ENCODE measurements at places on chromosomes 12 and 14.

DNA sequence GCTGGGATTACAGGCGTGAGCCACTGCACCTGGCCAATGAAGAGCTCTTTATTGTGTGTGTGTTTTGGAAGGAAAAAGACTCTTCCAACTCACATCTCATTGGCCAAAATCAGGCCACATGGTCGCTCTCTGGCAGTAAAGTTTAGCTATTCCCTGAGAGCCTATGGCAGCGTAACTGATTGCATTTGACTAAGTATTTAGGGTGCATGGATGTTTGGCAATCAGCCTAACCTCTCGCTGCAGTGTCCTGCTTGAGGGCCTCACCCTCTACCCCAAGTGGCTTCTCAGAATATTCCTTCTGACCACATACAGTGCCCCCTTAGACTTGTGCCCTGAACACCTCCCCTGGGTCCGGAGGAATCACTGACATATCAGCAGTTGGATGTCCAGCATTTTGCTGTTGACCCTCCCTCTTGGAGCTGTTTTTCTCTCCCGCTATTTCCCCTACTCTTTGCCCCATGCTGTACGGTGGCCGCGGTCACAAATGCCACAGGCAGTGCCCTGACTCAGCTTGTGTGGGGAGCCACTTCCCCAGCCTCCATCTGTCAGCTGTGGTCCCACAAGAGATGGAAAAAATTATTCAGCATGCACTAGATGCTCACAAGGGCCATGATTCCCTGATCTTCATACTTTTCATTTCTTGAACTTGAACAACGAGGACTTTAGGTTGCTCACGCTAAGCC, 9.5 kb downstream of the PHETA1 start:
- no peak for DNase-seq

DNA sequence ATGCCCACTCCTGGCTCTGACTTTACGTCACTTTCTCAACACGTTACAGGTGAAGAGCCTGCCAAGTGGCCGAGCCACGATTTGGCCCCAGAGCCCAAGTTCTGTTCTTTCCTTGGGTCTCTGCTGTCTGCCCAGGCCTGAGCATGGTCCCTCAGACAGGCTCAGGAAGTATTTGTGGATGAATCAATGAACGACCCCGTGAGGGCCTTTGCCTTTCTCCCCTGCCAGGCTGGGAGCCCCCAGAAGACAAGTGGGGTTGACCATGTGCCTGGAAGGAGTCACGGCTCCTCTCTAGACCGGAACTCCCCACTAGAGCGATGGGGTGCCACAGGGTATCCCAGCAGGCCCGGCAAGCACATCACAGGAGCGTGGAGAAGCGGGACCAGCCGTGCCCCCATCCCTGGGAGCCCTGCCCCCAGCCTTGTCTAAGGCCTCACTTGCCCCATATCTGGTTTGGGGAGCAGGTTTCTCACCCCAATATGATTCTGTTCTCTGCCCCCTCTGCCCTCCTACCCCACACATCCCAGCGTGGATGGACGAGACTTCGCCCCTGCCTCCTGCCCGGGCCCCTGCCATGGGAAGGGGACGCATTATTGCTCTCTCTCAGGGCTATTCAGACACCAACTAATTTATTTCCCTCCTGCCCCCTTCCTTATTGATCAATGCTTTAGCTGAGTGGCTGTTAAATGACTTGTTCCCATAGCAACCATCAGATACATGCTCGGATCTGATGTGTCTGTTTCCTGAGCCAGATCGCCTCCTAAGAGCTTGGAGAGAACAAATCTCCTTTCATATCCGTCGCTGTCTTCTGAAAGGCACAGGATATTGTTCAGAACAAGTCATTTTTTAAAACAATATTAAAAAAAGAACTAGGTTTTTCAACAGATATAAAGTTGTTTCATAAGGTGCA, 69.0 kb downstream of the DIO3 start:
- no peak for DNase-seq

GRCh38 chr12:27974735-27975221, 2.2 kb upstream of the PTHLH start:
- no peak for DNase-seq

DNA sequence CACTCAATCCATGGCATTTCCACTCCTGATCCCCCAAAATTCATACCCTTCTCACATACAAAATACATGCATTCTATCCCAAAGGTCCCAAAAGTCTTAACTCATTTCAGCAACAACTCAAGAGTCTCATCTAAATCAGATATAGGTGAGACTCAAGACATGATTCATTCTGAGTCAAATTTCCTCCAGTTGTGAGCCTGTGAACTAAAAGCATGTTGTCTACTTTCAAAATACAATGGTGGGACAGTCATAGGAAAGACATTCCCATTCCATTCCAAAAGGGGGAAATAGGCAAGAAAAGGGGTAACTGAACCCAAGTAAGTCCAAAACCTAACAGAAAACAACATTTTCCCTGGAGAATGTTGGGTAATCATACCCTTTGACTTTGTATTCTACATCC, 103.3 kb downstream of the C12orf75 start:
- no peak for DNase-seq

DNA sequence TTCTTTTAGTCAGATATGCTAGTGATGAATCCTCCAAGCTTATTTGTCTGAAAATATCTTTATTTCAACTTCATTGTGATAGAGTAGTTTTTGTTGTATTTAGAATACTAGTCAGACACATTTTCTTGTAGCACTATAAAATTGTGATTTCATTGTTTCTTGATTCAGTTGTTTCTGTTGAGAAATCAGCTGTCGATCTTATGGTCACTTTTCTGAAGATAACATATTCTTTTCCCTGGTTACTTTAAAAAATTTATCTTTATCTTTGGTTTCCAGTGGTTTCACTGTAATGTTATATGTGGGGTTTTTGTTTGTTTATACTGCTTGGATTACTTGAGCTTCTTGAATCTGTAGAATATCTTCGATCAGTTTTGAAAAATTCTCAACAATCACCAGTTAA, 426.1 kb downstream of the SOX5 start:
- no peak for DNase-seq

- no peak for DNase-seq
These were observed 211.0 kb upstream of the GARIN6 start for GRCh38 chr12:99436584-99436983.

GRCh38 chr12:106027911-106028310, 110.8 kb downstream of the NUAK1 start:
- no peak for DNase-seq

GRCh38 chr14:73211251-73212040, 25.9 kb upstream of the PAPLN start:
- DNase-seq = no peak

DNA sequence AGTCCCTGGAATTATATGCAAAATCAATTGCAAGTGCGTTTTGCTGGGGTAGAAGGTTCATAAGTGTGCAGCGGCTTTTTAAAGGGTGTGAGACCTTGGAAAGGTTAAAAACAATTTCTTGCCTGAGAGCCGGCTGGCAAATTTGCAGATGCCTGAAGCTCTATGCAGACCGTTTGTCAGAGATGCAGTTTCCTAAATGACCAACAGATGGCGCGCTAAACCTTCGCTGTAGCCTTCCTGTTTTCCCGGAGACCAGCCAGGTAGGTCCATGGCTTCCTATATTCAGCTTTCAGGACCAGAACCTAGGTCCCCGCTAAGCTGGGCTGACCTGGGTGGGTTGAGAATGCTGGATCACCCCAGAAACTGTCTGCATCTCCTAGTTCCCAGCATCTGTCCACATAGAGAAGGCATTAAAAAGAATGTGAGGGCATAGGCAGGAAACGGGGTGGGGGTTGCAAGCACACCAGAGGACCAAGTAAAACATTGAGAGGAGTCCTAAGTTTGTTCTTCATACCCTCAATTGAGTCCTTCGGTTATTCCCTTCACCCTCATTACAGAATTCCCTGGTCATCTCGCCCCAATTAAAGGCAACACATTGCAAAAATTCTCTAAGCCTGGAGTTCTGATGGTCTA, 5.7 kb upstream of the NOS1 start:
- DNase-seq = no peak

DNA sequence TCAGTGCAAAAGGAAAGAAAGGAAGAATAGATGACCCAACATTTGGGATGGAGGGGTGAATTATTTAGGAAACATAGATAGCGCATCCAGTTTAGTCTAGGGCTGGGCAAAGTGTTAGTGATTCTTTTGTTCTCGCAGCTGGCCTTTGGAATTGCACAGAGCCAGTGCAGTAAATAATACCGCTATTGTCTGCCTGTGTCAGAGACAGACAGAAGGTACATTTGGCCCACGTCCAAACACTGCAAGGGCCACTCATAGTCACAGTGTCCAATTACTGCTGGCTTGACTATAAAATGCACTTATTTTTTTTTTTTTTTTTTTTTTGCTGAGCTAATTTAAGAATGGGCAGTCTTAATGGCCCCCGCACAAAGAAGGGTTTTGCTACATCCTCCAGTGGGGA, 638.6 kb downstream of the BCL11B start:
- no peak for DNase-seq

GRCh38 chr12:57005980-57006808, at the start of gene ZBTB39:
ZBTB39 (minus strand) TSS chr12:57006546; CDS start chr12:57004917, 1,629 bp downstream.
- peak; percentile 45 for DNase-seq
